ENCODE measurements at places on chromosomes 12 and 14.

- no peak for DNase-seq
Observed at GRCh38 chr14:102645746-102646440, 53.4 kb downstream of the RCOR1 start.

DNA sequence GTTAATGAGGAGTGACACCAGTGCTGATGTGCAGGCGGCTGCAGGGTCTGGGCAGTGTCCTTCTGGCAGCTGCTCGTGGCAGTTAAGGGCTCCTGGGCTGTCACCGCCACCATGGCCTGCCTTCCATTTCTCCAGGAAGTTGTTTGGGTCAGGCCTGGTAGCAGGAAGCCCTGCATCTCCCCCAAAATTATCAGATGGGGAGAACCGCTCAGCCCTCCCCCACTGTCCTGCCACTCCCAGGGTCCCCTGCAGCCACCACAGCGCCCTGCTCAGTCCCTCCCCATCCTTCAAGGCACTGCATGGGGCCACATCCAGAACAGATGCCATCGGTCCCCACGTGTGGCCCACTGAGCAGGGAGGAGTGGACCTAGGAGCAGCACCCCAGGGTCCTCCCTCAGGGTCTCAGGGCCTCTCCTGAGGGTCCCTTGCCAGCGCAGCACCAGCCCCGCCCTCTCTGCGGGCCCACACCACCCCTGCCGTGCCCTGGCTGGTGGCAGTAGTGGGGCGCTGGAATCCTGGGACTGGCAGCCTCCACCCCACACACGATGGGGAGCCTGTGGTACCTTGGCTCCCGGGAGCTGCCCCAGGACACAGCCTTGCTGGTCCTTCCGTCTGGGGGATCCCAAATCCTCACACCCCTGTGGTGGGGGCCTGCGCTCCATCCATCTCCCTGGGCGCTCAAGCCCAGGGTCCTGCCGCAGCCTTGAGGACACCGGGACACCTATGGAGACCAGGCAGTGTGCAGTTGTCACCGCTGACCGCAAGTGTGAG is 10.3 kb upstream of the AMN start:
- DNase-seq: no peak

DNA sequence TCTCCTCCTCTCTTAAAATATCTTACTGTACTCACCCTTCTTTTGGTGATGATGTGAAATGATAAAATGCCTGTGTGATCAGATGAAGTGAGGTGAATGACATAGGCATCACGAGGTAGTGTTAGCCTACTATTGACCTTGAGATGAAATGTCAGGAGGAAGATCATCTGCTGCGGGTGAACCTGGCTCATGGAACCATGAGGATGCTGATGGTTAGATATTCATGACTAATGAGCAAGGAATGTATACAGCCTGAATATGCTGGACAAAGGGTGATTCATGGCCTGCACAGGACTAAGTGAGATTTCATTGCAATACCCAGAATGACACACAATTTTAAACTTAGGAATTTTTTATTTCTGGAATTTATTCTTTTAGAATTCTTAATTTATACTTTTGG is 89.6 kb downstream of the DAAM1 start:
- peak; percentile 80 for DNase-seq

DNA sequence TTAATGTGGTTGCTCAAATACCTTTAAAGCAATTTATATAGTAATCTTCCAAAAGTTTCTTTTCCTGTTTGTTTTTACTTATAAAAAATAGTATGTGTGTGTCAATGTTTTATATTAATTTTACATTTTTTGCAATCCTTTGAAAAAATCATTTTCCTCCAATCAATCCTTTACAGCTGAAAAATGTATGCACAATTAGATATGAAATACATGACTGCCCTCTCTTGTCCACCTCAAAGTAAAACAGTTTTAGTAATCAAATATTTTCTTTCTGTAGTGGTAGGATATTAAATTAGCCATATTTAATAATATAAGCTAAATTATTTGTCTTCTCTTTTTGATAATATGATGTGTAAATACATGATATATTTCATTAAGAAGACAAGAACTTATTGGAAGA is 269.9 kb downstream of the ADAMTS20 start:
- DNase-seq: no peak

DNA sequence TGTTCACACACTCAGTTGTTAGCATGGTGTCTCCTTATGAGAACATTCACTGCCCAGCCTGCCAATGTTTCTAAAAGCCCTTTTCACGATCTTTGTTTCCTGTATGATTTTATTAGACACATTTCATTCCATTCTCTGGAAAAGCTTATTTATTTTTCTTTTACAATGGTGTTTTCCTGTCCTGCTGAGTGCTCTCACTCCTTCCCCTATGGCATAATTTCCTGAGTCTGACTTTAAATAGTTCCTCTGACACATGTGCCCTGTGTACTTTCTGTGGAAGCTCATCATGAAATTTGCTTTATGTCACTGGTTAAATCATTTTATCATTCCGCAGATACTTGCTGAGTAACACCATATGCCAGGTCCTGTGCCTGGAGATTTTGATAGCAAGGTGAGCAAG is 612.0 kb downstream of the FLRT2 start:
- no peak for DNase-seq
